ENCODE measurements at places on chromosomes 4 and X.

DNA sequence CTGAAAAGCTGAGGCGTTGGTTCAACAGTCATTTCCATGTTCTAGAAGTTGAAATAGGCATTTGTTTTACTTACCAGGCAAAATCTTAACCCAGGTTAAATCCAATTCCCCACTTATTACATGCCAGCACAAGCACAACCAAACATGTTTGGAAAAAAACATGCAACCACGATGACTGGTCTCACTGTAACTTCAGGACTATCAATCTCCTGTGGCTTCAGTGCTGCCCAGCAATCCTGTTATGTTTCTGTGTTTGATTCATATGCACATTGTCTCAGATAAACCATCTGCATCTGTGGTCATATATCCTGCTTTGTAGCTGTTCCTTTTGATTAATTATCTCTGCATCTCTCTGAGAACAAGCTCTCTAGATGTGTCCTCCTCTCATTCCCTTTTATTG, 28.3 kb downstream of the PRDM8 start:
- no peak for DNase-seq

DNA sequence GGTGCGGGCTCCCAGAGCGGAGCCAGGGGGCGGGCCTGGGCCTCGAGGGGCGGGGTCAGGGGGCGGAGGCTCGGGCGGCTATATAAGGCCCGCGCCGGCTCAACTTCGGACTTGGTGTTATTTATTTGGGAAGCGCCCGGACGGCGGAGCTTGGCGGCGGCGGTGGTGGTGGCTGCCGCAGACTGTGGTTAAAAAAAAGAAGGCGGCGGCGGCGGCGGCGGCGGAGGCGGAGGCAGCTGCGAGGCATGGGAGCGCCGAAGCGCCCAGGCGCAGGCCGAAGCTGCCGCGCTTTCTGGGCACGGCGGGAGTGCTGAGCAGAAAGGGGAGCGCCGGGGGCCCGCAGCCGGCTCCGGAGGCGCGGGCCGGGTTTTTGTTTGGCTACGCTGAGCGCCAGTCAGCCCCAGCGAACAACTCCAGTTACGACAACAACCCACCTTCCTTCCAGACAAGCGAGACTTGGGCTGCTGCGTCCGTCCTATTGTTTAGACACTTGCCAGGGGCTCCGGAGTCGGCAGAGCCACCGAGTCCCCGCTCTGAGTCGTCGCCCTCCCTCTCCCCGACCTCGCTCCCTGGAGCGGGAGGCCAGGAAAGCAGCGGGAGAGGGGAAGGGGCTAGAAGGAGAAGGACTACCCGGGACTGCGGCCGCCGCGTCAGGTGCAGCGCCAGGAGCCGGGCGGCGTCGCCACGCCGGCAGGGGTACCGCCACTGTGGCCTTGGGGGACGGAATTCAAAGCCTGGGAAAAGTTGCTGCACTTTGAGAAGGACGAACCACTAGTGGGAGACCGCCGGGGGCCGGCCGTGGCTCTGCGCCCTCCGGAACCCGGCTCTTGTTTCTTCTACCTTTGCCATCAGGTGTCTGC, at the start of gene SLIT2:
TSS of gene SLIT2 (plus strand) at position 110 of the 860 bp plus-strand sequence. CDS start 1,911 bp downstream, outside the sequence.
- DNase-seq: peak; percentile 80

DNA sequence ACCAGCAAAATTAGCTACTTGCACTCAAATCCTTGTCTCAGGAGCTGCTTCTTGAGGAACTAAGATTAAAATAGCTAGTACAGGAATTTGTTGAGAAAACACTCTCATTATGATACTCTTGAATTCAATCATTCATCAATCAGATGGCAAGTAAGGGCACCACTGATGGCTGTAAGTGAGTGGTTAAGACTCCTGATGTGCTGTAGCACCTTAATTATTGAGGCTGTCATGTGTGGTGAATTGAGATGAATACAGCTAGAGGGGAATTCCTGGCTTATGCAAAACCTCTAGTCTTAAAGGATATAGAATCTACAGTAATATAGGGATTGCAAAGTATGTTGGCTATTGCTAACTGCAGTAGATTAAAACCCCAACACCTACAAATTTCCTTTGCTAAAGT, 509.1 kb downstream of the IQCM start:
- no peak for DNase-seq

DNA sequence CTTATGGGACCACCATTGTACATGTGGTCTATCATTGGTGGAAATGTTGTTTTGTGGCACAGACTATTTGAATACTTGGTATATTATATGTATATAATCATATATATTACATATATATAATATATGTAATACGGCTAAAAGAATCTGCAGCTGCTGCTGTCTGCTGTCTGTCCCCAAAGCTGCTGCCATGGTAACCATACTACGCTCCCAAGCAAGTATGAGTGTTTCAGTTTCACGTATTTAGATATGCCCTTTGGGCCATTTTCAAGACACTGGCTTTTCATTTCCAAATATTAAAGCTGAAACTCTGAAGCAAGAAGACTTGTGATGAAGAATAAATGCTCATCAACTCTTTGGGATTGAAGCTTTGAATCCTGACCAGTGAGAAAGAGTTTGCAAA, 42.0 kb upstream of the ARSJ start:
- DNase-seq: no peak

GRCh38 chrX:11458170-11458569, 165.0 kb downstream of the AMELX start:
- no peak for DNase-seq

DNA sequence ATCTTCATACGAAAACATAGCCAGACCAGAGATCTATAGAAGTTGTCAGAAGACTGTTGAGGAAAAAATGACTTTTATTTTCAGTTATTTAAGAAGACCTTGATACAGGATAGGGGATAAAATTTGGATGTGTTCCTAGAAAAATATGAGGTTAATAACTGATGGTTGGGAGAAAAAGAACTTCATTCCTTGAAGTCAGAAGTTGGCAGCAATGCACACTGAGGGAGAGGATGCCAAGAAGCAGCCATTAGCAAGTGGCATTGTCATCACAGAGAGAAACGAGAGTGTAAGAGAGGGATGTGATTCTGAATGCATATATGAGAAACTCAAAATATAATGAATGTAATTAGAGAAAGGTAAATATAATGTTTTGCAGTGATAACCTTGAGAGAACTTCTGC, 382.1 kb upstream of the EPHA5 start:
- DNase-seq: no peak

DNA sequence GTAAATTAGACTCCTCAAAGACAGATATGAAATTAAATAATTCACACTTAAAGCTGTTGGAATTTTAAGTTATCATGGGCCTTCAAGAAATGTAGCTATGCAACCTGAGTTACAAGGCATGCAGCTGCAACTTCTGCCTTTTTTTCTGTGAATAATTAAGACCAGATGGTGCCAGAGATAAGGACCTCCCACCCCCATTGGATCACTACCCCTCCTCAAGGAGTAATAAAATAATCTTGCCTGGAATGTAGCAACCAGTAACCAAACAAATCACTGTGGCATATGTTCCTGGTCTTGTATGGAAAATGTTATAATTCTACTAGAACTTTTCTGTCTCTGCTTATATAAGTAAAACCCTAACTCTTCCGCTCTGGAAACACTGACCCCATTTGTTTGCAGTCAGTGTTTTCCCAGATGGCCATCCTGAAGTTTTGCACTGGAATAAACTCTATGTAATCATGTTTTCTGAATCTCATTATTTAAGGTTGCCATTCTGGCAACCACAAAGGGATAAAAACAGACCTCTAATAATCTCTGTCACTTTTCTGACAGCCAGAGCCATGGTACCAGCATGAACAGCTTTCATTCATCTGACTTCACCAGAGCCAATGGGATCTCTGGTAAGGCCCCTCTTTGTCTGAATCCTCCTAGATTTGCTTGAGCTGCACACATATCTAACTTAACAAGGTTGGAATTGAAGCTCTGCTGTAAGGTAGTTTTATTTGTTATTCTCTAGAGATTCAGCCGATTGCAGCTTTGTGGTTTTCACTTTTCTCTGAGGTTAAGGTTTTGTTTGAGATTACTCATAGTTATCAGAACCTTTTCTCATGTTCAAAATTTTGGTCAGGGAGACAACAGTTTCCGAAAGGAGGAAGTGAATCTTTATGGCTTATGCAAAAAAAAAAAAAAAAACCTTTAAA, 274.6 kb downstream of the NAF1 start:
- no peak for DNase-seq

DNA sequence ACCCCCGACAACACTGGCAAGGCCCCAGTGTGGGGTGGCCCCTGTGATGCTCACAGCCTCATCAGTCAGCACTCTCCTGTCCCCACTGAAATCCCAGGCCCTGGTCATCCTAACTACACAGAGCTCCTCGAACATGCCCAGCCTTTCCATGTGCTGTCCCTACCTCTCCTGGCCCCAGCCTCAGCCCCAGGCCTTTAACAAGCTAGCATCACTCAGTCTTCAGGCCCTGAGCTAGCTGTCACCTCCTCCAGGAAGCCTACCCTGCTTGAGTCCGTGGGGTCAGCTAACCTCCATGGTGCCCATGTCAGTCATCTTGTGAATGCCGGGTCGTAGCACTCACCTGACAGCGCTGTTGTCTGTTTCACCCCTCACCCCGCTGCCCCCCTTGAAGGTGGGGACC, 25.6 kb upstream of the C4orf50 start:
- DNase-seq: no peak

GRCh38 chr4:21858971-21859370, 89.6 kb downstream of the KCNIP4 start:
- DNase-seq: no peak

DNA sequence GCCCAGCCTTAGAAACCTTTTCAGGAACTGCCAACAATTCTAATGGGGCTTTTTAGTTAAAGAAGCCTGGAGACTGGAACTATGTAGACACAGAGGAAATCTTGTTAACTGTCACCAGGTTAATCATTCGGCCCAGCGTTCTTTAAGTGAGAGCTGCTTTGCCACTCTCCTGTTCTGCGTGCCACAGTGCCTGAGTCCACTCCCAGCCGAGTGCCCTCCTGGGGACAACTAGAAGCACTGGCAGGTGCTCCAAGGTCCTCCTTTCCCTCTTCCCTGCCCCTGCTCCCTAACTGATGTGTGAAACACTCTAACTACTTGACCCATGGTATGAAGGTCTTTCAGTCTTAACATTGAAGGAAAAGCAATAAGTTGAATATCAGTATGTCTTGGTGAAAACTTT, 151.2 kb upstream of the TLL1 start:
- no peak for DNase-seq

- no peak for DNase-seq
Measured at GRCh38 chrX:137187540-137187939, 153.7 kb upstream of the GPR101 start.

DNA sequence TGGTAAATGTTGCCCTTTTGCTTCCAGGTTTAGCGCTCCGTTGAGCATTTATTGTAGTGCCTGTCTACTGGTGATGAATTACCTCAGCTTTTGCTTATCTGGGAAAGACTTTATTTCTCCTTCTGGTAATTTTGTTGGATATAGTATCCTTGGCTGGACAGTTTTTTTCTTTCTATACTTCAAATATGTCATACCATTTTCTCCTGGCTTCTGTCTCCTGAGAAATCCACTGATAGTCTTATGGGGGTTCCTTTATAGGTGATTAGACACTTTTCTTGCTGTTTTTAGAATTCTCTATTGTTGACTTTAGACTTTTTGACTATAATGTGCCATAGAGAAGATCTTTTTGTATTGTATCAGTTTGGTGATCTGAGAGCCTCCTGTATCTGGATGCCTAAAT, 73.5 kb downstream of the ARFIP1 start:
- DNase-seq: no peak

GRCh38 chrX:46561824-46562657, 11.5 kb upstream of the CHST7 start:
- DNase-seq: no peak

- DNase-seq: peak; percentile 69
Measured at GRCh38 chr4:83074086-83074704, 39.2 kb downstream of the COPS4 start.

- DNase-seq: no peak
Measured at GRCh38 chr4:159110961-159111360, 8.1 kb downstream of the RAPGEF2 start.

All from NCI-H526 (cell line).